Stimulated activated CD8-positive, alpha-beta memory T cell treated with anti-CD3 and anti-CD28 coated beads, Interleukin-4, amount 100 ng/mL, for 24 hours (primary cell): ENCODE measurements at places on chromosomes 12 and 14.

DNA sequence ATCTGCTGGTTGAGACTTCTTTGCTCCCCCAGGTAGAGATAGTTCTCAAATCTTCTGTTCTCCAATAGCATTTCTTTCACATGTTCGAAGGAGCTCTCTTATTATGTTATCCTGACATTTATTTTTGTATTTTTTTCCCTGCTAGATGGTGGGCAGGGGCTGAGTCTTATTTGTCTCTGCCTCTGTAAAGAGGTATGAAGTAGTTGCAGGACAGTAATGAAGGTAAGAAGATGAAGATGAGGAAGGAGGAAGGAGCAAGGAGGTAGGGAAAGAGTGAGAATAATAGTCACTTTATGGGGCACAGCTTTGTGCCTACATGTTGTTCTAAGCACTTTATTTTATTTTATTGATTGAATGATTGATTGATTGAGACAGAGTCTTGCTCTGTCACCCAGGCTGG, 5.0 kb upstream of the CIROP start:
- no peak for DNase-seq

DNA sequence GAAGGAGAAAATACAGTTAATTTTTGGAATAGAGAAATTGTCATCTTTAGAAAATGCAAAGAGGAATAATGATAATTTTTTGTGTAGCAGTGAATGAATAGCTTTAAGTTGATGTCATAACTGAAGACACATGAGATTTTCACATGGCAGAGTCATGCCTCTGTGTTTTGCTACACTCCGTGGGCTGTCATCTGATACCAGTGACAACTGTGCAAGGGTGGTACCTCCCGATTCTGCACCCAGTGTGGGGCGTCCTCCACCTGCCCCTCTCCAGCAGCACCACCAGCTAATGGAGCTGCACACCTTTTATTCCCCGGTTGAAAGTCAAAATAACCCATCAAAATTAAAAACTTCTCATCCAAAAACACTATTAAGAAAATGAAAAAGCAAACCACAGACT, 47.2 kb downstream of the ANKRD9 start:
- no peak for DNase-seq

- no peak for DNase-seq
Observed at GRCh38 chr14:54785136-54785777, 117.4 kb downstream of the GCH1 start.

GRCh38 chr14:76126076-76126475, 25.6 kb upstream of the GPATCH2L start:
- DNase-seq: no peak

GRCh38 chr14:69811227-69811867, 14.3 kb upstream of the SLC10A1 start:
- DNase-seq: no peak

- no peak for DNase-seq
Observed at GRCh38 chr14:98826618-98827017, 445.4 kb downstream of the BCL11B start.

- no peak for DNase-seq
Observed at GRCh38 chr14:94388384-94389103, at the start of gene SERPINA1. Gene SERPINA1 (minus strand): TSS chr14:94388602. CDS start chr14:94383237, 5,365 bp downstream.

DNA sequence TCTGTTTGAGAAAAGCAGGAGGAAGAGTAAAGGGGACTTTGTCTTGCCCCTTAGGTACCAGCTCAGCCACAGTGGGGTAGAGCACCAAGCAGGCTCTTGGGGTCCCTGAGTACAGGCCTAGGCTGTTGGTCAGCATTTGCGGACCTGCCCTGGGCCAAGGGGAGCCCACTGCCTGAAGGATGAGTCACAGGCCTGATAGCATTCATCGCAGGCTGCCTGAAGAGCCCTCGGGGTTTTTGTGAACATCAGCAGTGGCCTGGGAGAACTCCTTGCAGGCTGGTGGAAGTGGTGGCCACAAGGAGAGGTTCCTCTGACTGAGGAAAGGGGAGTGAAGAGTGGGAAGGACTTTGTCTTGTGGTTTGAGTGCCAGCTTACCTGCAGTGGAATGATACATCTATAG, 25.0 kb upstream of the P2RX7 start:
- no peak for DNase-seq

- DNase-seq: no peak
Observed at GRCh38 chr12:80936353-80936641, 1.4 kb downstream of the LIN7A start.

DNA sequence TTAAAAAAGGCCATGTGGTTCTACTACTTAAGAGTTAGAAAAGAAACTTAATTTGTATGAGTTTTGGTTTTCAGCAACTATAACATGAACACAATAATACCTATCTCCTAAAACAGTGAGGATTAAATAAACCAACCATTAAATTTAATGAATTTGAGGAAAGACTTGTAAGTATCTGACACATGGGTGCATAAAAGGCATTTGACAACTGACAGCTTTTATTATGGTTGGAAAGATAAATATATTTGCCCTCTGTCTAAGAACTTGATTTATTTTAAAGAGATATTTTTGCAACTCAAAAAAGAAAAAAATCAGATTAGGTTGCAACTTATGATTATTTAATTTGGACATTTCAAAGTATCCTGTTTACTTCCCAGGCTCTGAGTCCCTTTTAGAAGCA, 217.9 kb upstream of the EEA1 start:
- DNase-seq: no peak

DNA sequence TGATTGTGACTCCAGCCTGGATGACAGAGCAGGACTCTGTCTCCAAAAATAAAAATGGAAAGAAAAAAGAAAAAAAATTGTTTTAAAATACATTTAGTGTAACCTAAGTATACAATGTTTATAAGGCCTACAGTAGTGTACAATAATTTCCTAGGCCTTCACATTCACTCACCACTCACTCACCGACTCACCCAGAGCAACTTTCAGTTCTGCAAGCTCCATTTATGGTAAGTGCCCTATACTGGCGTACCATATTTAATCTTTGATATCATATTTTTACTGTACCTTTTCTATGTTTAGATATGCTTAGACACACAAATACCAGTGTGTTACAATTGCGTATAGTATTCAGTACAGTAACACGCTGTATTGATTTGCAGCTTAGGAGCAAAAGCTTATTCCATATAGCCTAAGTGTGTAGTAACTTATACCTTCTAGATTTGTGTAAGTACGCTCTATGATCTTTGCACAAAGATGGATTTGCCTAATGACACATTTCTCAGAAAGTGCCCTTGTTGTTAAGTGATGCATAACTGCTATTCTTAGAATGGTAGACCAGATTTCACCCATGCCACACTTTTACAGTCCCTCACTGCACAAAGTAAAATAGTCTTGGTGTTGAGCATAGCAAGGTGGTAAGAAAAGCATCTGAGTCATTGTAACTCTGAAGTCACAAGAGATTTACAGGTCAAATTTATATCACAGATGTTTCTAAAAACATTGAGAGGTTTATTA, 151.9 kb downstream of the LRRK2 start:
- no peak for DNase-seq

DNA sequence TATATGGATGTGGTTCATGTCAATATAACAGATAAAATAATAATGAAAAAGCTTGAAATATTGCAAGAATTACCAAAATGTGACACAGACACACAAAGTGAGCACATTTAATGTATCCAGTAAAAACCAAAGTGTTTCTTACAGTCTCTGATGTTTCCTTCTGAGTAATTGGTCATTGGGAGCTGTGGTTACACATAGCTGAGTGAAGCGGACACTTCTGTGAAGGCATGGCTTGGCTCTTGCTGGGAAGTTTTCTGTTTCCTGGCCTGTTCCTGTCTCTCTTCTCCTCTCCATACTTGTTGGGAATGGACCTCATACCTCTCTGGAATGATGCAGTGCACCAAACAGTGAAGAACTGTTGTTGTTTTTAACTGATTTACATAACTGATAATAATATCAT, 117.3 kb downstream of the BICD1 start:
- DNase-seq: no peak

DNA sequence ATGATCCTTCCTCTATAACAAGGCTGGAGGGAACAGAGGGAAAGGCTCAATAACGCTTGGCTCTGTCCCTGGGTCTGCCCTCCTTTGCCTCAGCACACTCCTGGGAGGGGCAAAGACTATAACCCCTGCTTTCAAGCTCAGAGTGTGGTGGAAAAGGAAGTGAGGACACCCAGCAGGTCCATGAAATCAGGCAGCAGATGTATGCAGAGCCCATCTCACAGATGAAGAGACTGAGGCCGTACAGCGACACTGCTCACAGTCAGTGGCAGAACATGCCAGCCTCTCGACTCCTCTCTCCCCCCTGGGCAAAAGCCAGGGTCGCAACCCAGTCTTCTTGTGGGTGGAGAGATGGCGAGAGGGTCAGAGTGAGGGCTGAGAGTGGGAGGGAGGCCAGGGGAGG, 39.8 kb downstream of the SLC6A12 start:
- DNase-seq: no peak

DNA sequence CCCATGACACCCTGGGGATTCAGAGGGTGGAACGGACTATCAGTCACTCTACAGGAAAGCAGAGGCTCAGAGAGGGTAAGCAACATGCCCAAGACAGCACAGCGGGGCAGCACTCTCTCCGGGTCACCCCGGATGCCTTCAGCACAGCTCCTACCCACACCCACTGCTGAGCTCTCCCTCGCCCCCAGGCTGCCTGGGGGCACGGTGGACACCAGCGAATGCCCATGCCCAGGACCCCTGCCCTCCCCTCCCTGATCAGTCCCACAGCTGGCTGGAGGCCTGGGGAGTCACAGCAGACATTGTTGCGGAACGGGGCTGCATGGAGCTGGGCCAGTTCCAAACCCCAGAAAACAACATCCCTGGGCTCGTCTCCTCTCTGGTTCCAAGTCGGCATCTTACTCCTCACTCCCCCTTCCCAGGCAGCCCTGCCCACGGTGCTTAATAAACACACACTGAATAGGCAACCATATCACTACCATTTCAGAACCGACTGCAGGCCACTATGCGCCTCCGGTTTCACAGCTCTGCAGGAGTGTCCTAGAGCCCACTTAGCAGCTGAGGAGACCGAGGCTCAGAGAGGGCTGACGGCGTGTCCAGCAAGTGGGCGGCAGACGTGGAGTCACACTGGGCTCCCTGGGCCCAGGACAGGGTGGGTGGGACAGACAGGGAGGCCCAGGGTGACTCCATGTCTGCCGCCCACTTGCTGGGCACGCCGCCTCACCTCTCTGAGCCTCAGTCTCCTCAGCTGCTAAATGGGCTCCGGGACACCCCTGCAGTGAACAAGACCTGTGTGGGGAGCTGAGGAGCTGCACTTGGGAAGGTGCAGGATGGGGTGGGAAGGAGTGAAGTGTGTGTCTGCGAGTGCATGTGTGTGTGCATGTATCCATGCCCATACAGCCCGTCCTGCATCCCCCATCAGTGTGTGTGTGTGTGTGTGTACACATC, 27.0 kb downstream of the CCDC85C start:
- DNase-seq: no peak
